ENCODE measurements at places on chromosomes 11 and 22.
A peak's percentile ranks its signal among the peaks of the same experiment; 100 is the strongest.

DNA sequence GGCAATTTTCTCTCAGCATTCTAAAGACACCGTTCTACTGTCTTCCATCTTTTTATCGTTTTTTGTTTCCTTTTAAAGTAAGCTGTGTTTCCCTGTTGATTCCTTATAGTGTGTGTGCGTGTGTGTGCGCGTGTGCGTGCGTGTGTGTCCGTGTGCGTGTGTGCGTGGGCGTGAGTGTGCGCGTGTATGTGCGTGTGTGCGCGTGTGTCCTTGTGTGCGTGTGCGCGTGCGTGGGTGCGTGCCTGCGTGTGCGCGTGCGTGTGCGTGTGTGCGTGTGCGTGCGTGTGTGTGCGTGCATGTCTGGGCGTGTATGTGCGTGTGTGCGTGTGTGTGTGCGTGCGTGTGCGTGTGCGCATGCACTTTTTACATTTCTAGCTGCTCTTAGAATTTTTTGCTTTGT is 1033.7 kb downstream of the BRD1 start:
- DNase-seq: no peak

DNA sequence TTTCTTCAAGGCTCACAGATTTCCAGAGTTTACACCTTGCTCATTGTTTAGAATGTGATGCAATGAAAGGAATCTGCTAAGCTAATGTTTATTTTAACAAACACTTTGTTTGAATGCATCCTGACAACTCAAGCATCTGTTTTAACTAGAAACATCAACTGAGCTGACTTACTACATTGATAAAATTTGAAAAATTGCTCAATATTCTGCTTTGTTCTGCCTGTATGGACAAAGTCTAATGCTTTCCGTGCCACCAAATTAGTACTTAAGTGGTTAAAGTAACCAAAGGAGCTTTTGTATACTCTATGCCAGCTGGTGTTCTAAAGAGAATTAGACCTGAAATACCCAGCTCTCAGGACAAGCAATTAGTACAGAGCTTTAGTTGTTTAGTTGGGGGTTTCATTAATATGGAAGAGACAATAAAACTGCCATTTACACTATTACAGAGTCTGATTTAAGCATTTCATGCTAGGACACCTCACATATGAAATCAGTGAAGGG is 105.2 kb downstream of the MAML2 start:
- no peak for DNase-seq

GRCh38 chr11:72041364-72042063 is 38.8 kb downstream of the NUMA1 start:
- DNase-seq: peak; percentile 81

DNA sequence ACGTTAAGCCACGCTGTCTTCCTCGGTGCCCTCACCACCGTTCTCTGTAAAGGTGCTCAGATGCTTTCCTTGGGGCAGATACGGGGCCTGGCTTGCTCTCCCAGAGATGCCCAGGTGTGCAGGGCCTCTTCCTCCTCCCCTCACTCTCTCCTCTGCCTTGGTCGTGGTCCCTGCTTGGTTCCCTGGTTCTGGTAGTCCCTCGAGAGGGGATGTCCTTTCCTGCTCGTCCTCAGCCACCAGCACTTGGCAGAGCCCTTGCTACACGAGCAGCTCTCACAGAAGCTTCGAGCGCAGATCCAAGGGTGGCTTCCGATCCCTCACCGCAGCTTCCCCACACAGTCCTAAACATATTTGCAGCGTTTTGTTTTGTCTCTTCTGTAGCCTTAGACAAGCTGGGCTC is 298.8 kb downstream of the TBC1D22A start:
- no peak for DNase-seq

GRCh38 chr22:27205492-27206373 is 548.3 kb downstream of the MIAT start:
- DNase-seq: peak; percentile 46

All from fibroblast of skin of back (primary cell).